ENCODE measurements at places on chromosomes 3 and 15.
A peak's percentile ranks its signal among the peaks of the same experiment; 100 is the strongest.

GRCh38 chr15:31280046-31280830 is 46.4 kb upstream of the KLF13 start:
- no peak for DNase-seq

- peak; percentile 39 for DNase-seq
Observed at GRCh38 chr3:112097378-112097777, 11.2 kb downstream of the C3orf52 start.

- DNase-seq, result no peak
Observed at GRCh38 chr3:133157716-133158115, 119.5 kb downstream of the TMEM108 start.

DNA sequence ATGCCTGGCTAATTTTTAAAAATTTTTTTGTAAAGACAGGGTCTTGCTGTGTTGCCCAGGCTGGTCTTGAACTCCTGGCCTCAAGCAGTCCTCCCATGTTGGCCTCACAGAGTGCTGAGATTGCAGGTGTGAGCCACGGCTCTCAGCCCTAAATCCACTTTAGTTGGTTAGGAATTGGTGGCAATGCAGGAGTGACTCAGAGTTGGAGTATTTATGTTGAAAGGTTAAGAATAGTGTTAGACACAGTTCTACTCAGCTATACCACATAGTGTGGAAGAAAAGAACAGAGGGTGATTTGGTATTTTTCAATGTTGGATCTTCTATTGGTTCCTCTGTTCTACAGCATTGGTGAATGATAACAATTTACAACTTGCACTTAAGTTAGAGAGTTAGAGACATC is 7.6 kb downstream of the ZNF639 start:
- no peak for DNase-seq

DNA sequence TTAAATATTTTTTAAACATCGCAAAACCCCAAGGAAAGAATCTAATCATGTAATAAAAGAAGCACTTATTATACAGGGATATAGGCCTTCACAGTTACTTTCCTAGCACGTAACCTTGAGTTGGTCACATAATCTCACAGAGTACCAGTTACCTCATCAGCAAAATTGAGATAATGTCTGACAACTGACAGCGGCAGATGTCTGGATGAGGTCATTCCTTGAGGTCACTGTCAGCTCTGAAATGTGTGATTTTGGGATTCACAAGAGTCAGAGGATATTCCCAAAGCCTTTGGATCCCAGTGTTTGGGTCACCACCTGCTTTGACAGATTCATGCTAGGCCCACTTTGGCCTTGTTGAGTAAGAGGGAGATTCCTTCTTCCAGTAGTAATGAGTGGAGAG is 151.4 kb upstream of the SEMA6D start:
- no peak for DNase-seq

DNA sequence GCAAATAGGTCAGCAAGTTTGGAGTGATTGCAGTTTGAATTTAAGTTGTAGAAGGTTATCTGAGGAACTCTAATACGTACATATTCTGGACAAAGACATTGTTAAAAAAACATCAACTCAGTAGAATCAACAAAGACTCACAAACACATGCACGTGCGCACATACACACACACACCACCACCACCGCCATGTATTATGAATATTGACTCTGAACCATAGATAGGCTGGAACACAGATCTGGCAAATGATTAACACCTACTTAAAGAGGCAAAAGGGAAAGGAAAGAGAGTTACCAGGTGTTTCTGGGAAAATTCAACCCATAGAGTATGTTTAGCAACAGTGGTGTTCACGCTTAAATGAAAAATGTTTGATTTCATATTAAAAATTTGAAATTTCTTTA is 334.2 kb upstream of the ALCAM start:
- no peak for DNase-seq

GRCh38 chr3:25481386-25481785 is 53.3 kb downstream of the RARB start:
- no peak for DNase-seq

GRCh38 chr3:81436182-81436581 is 325.3 kb downstream of the GBE1 start:
- no peak for DNase-seq

GRCh38 chr15:69232144-69232543 is 66.6 kb upstream of the PAQR5 start:
- DNase-seq, result peak; percentile 23

DNA sequence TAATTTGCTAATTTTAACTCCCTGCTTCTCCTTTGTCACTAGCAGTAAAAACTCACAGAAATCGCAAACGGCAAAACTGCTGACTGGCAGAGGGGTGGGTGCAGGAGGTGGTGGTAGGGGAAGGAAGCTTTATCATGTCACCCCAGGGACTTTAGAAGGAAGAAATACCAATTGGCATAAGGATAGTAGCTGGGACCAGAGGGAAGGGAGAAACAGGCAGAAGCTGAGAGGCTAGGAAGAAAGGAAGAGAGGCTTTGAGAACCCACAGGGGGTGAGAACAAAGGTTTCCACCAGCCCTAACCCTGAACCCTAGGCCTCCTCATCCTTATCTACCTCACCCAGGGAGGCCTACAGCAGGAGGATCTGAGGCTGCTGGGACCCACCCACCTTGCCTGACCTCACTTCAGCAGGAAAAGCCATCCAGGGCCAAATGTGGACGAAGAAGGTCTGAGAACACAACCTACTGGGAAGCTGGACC is 10.7 kb downstream of the ITGB5 start:
- DNase-seq, result no peak

- no peak for DNase-seq
Observed at GRCh38 chr15:35043373-35044095, 41.6 kb downstream of the NANOGP8 start.

DNA sequence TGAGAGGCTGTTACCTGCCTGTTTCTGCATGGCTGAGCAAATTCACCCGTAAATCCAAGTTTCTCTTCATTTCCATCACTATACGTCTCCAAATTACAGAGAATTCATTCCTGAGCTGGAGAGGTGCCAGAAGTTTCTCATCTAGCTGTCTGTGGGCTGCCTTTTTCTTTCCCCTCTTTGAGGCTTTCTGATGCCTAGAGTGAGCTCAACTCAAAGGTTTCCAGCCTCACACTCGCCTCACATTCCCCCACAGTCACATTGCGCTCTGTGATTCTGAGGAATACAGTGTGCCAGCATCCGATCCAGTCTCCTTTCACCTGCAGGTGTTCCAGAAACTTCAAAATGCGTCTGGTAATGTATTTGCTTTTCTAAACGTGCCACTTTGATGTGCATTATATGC is 267.2 kb downstream of the MFSD1 start:
- DNase-seq, result no peak

GRCh38 chr3:195080125-195080524 is 190.8 kb downstream of the XXYLT1 start:
- DNase-seq, result no peak

DNA sequence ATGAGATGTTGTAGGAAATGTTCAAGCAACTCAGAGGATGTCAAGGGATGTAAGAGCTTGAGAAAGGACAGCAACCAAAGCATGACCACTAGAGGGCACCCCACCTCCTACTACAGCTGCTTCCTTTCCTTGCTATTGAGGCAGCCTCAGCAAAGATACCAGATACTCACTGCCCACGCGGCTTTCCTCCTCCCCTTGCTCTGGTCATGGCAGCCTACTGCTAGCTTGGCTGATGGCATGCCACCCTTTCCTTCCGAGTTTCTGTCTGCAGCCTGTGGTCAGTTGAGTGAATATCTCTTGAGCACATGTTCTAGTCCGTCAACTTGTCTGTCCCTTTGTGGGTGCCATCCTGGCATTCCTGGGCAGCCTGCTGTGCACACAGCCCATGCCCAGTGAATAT is 4.4 kb upstream of the CXCR6 start:
- peak; percentile 87 for DNase-seq

DNA sequence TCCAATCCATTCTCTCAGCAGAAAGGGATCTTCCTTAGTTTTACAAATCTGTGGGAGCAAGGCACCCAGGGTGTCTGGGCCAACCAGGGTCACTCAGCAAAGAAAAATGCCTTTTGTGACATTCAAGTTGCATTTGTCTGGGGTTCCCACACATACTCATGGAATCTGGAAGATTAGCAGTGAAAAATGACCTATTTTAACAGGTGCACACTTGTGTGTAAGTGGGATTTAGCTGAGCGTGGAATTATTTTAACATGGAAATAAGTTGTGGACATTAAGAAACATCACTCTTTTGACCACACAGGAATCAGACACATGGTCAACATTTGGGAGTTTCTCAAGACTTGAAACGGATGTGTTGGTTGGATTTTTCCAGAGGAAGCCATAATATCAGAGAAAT is 234.9 kb downstream of the OPA1 start:
- DNase-seq, result no peak

GRCh38 chr3:70754314-70754713 is 441.9 kb upstream of the MDFIC2 start:
- DNase-seq, result no peak

- no peak for DNase-seq
Observed at GRCh38 chr3:178022599-178022998, 513.6 kb upstream of the KCNMB2 start.

- DNase-seq, result no peak
Observed at GRCh38 chr3:16528581-16528993, 15.1 kb upstream of the RFTN1 start.

DNA sequence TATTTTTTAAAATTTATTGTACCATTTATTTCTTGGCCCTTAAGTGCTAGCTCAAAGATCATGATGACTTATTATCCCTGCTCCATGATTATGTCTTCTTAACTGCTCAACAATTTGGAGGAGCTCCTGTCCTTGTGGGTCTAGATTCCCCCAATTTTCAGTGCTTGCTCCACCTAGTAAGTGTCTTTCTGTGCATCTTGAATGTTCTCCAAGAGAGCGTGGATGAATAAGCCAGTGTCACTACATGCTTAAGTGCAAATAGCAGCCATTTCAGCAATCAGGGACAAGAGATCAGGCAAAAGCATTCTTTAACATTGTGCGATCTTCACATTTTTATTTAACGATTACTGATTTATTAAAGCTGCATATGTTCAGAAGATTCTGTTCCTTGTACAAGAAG is 99.4 kb downstream of the ALCAM start:
- no peak for DNase-seq

- no peak for DNase-seq
Observed at GRCh38 chr15:46815765-46816164, 901.5 kb upstream of the SEMA6D start.

- no peak for DNase-seq
Observed at GRCh38 chr3:196238612-196239560, 22.6 kb downstream of the SLC51A start.

GRCh38 chr15:74414603-74415338 is 19.0 kb downstream of the SEMA7A start:
- DNase-seq, result no peak

GRCh38 chr3:155112661-155113389 is 32.7 kb downstream of the MME start:
- no peak for DNase-seq

- no peak for DNase-seq
Observed at GRCh38 chr3:73653877-73654276, 29.1 kb upstream of the PDZRN3 start.

DNA sequence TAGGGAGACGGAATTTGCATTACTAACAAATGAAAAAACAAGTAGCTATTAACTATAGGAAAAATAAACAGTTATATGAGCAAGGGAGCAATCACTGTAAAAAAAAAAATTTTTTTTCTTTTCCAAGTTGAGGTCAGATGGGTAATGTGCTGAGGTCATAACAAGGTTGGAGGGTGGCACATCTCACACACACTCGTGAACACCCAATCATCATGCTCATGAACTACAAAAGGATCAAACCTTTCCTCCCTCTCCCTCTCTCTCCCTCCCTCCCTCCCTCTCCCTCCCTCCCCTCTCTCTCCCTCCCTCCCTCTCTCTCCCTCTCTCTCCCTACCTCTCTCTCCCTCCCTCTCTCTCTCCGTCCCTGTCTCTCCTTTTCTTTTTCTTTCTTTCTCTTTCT is 97.9 kb upstream of the CGNL1 start:
- DNase-seq, result no peak

- DNase-seq, result no peak
Observed at GRCh38 chr3:58234516-58234931, 3.1 kb upstream of the ABHD6 start.

GRCh38 chr3:197734667-197735318 is 1.9 kb downstream of the RUBCN start:
- DNase-seq, result peak; percentile 16

DNA sequence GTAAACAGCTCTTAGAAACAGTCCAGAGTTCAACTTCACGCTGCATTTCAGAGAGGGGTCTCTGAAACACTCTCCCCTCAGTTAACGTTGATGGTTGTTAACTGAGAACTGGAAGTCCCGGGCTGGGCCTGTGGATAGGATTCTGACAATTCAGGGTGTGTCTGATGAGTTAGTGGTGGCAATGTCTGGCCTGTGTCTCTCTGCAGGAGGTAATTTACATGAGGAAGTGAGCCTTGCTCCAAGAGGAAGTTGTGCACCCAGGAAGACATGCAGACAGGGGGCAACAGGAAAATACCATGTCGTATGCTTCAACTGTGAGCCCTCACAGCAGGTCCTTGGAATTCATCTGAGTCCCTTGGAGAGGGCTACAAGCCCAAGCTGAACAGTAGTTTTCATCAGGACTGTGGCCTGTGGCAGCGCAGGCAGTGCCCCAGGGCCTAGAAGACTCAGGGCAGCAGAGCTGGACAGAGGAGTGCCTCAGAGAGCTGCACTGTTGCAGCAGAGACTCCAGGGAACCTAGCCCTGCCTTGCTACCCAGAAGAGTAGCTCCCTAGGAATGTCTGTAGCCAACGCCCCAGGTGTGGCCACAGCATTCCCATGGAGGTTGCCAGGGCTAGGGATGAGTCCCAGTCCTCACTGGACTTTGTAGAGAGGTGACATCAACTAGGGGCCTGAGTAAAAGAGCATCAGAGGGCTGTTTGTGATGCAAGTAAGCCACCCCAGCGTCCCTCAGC is 104.6 kb upstream of the SELENOK start:
- no peak for DNase-seq

GRCh38 chr15:60307034-60307433 is 90.8 kb downstream of the ANXA2 start:
- no peak for DNase-seq

GRCh38 chr3:137738710-137739109 is 25.4 kb upstream of the SOX14 start:
- no peak for DNase-seq

GRCh38 chr15:25812073-25812472 is 51.1 kb downstream of the ATP10A start:
- no peak for DNase-seq

- no peak for DNase-seq
Observed at GRCh38 chr3:164306042-164306441, 772.3 kb downstream of the SI start.

DNA sequence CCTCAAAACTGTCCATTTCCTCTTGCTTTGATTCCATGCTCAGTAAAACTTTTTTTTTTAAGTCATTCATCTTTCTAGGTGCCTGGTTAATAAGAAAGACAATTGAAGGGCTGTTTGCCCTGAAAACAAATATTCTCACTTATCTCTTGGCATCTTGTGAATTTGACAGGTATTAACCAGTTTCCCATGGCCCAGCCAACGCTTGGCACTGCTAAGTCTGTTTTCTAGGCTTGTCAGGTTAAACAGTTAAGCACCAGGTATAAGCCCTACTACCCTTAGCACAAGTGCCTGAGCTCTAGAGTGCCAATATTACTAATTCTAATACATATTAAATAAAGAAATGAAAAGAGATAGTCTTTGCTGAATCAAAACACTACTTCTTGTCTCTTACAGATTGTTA is 36.3 kb downstream of the PXK start:
- DNase-seq, result no peak

All from activated CD4-positive, alpha-beta T cell treated with anti-CD3 and anti-CD28 coated beads, Interleukin-2, amount 50 U/mL, for 16 hours (primary cell).